Cortex of kidney (tissue), 1 donor: ENCODE measurements at places on chromosomes 5 and 9.

DNA sequence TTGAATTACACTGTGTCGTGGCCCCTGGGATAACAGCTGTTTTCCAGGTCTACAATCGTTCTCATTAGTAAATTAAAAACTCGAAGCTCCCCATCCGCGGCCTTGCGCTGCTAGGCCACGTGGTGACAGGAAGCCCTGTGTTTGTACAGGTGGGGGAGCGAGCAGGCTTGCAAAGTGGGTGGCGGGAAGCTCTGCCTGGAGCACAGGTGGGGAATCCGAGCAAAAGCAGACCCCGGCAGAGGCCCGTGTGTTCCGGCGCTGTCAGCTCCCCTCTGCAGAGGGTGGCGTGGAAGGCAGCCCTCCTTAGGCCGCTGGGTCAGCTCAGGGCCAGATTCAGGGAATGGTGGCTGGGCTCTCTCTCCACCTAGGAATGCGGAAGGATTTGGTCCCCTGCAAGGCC is 59.5 kb upstream of the ERCC6L2 start:
- DNase-seq, result no peak

DNA sequence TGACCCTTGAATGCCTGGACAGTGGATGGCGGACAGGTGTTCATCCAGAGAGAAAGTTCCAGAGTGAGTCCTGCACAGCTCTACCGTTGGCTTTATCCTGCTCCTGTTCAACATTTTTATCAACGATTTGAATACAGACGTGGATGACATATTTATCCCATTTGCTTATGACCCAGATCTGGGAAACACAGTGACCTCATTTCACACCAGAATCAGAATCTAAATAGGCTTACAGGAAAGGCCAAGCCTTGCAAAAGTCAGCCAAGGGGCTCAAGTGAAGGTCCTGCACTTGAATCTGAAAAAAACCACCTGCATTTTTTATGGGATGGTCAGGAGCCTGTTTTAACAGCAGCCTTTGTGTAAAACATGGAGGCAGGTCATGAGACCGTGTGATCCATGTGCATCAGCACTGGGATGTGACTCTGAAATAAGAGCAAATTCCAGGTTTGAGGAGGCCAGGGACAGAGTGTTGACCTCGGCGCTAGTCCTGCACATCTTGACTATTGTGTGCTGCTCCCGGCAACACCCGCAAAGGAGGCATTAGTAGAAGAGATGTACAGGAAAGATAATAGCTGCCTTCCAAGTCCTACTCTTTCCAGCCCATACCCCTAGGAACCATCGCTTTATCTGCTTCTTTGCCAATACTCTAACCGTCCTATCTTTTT is 18.5 kb downstream of the PDZD2 start:
- no peak for DNase-seq

GRCh38 chr5:56279291-56279690 is 46.2 kb upstream of the ANKRD55 start:
- DNase-seq, result no peak

GRCh38 chr9:124502711-124503702 is 4.2 kb downstream of the NR5A1 start:
- DNase-seq, result no peak

DNA sequence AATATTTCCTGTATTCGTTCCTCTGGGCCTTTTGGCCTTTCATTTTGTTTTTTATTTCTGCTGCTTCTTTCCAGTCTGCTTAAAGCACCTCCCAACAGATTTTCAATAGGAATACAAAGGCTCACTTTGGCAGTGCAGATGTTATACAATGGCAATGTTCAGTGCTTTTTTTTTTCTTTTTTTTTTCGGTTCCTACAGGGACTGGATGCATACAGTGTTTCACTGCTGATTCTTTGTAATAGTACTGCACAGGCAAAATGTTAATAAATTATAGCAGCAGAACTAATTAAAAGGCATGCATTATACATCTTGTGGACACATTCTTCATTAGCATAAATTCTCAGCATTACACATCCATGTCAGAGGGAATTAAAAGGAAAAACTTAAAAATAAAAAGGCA is 356.6 kb upstream of the C9orf72 start:
- DNase-seq, result no peak

DNA sequence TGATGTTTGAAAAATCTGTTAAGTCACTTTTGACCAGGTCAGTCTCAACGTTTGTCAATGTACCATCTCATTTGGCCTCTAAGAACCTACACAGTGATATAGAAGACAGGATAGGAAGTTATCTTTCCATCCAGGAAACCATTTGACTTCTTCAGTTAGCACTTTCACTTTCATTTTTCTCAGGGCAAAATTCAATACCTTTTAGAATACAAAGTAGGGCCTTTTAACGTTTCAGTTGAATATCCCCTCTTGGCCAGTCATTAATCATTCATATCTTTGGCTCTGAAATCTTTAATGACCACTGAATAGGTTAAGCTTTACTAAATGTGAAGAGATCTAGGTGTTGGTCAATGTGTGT is 101.1 kb upstream of the GNAQ start:
- no peak for DNase-seq

DNA sequence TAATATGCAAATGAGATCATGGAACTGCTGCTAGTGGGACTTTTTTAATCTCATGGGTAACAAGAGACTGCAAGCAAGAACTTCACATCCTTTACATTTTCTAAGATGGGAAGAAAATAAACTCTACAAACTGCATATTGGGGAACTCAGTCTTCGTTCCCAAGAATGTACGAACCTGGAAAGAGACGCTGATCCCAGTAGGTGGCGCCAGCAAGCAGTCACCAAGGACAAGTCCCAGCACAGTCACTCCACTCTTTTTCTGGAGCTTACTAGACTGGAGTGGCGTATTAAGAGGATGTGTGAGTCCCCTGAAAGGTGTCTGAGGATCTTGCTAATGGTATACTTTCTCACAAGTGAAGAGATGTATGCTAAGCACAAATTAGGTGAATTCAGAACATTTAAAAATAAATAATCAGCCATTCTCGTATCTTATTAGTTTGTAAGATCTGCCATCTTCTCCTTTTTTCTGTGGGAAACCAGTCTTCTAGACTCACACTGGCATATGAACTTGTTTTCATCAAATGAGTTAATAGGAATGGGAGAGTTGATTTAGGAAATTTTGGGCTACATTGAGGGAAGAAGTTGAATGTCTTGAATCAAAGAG is 16.0 kb upstream of the PUM3 start:
- DNase-seq, result no peak

DNA sequence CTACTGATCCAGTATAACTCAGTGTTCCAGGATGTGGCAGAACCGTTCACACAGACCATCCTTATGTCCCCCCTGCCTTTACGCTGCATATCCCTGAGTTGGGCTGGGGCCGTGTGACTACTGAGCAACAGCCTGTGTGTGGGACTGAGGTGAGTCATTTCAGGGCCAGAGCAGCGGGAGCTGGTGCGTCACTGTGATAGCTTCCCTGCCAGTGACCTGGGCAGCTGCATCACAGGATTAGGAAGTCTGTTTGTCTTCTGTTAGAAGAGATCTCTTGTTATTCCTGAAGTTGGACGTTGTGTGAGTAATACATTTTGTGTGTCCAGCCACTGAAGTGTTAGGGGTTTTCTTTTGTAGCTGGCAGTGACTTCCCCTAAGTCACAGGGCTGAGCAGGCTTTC is 35.6 kb downstream of the TPPP start:
- DNase-seq, result no peak

- no peak for DNase-seq
These were observed 427.7 kb downstream of the MED10 start for GRCh38 chr5:5950658-5951057.

DNA sequence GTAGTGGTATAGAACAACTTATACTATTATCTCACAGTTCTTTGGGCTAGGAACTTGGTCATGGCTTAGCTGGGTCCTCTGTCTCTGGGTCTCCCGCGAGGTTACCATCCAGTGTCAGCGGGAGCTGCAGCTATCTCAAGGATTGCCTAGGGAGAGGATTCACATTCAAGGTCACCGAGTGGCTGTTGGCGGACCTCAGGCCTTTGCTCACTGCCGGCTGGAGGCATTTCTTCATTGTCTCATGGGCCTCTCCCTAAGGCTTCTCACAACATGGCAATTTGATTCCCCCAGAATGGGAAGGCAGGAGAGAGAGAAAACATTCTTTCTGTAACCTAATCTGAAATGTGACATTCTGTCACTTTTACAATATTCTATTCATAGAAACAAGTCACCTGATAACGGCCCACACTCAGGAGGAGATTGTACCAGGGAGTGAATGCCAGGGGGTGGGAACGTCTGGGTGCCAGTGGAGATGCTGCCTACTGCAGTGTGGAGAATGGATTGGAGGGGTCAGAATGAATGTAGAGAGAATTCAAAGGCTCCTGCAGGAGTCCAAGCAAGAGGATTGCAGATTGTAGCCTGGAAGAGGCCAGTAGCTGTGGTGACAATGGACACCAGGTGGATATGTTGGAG is 29.5 kb upstream of the ANKRD18A start:
- DNase-seq, result no peak

DNA sequence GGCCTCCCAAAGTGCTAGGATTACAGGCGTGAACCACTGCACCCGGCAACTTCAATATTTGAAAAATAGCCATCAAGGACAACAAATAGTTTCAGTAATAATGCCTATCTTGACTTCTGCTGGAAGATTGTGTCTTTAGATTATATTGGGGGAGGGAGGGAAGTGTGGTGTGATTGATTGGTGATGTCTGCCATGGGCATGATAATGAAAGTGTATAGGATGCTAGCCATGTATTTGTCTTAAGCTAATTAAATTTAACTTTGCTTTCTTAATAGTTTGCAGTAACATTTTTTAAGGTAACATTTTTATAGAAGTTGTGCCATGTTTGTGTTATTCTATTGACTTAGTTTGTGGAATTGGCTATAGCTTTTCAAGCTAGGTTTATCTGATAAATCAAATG is 4.6 kb downstream of the JMY start:
- no peak for DNase-seq

DNA sequence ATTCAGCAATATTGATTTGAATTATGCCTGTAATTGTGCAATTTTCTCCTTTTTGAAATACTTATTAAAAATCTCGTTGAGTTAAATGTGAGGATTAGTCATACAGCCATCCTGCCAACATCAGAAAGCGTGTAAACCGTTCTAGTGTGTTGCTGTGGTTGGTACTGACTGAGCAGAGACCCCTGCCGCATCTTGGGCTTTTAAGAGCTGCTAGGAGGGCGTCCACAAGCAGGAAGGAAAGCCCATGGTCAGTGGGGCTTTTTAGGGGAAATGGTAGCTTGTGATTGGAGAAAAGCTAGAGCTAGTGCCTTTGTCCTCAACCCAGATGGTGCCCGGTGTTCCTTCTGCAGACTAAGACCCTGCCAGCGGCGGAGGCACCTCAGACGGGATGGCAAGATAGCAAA is 1.3 kb downstream of the SDHA start:
- no peak for DNase-seq

DNA sequence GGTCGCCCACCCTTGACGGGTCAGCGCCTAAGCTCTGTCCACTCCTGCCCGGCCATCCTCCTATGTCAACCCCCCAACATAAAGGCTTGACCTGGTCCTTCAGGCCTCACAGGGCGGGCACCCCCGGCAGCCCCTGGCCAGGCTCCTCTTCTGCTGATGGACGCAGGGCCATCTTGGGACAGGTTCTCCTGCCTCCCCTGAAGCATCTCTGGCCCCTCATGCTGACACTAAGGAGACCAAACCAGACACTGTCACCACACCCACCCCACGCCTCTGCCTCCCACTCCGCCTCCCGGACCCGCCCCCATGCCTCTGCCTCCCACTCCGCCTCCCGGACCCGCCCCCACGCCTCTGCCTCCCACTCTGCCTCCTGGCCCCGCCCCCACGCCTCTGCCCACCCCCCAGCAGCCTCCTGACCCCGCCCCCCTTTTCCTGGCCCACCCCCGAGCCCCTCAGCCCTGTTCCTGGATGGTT is 6.8 kb downstream of the OBP2A start:
- DNase-seq, result no peak

- DNase-seq, result no peak
These were observed 211.0 kb downstream of the CEMIP2 start for GRCh38 chr9:71557310-71557709.

DNA sequence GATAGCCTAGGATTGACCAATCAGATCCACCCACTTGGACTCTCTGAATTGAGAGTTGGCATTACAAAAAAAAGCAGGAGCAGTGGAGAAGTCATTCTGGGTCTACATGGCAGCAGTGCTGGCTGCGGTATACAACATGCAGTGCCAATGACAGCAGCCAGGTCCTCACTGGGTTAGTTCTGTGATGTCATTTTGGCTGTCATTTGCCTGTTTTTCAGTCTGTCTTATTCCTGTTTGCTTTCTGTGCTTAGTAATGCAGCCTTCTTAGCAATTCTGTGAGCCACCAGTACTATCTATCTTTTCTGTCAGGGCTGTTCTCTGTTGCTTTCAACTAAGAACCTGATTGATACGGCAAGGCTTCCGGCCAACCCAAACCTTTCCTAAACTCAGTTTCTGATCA is 471.8 kb downstream of the BNC2 start:
- no peak for DNase-seq

DNA sequence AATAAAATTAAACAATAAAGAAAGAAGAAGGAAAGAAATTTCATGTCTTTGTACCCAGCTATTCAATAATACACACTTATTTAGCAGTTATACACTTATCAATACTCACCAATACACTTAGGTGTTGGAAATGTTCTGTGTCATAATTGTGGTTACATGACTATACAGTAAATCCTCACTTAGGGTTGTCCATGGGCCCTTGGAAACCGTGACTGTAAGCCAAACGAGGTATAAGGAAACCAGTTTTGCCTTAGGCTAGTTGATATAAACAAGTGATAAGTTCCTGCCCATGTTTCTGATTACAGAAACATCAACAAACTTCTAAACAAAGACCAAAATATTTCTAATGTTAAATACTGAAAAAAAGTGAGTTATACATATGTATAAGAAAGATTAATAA is 10.0 kb upstream of the SLCO4C1 start:
- DNase-seq, result no peak
